ENCODE measurements at places on chromosomes 2 and 18. TPM values are rescaled to one million over a fixed set of nuclear protein-coding genes. Genes with fewer than 3 reads are reported as not detected.

DNA sequence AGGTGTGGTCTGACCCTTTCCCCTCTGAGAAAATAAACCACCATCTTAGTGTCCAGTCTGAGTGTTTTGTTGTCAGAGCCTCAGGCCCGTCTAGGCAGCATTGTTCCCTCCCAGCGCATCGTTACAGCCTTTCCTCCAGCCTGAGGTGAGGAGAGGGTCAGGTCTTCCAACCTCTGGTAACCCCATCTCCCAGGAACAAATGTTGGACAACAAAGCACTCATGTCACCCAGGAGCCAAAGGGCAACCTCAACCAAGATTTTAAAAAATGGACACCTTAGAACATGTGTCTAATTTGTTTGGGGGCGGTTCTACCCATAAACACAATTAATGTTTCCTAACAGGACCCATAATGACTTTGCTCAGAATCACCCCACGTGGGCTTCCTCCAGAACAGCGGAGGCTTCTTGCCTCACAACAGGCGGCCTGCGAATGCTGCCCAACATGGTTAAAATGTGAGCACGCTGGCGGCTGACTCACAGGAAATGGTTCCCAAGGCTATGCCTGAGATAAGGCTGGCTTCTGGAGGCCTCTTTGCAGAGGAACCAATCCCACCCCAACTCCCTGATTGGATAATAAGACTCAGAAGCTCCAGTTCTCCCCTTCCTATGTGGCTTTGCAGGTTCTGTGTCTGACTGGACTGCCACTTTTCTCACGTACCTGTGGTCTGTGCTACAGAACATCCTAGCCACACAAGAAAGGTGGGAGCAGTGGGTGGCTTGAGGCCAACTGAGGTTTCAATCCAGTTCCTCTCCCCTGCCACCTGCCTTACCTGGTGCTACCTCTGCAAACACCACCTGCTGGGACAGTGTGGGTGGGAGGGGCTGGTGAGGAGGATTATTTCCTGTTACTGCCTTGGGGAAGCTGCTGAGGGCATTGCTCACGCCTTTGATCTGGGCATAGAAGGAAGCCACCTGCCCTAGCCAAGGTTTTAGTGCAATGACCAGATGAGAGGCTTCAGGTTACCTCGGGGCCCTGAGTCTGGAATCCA is 108.8 kb downstream of the B3GNT2 start:
- H3K4me1 ChIP-seq: peaks cover 44% of the 10 kb centered on the region
- H3K36me3 ChIP-seq: no peaks in the 10 kb centered on the region
- H3K27me3 ChIP-seq: no peaks in the 10 kb centered on the region
- no peak overlapping the region for H3K4me3 ChIP-seq

DNA sequence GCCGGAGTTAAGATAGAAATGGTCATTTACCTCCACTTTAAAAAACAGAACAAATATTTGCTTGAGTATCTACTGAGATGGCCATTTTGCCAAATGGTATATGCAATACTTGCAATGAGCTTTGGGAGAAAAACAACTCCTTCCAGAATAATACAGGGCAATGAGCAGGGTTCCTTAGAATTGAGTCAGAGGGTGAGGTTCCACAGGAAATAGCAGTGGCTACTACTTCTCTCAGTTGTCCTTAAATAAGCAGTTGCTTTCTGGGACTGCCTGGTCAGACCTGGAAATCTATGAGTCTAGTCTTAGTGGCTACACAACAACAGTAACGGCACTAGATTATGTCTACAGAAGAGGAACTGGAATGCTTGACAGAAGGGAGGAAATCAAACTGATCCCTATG is 80.9 kb upstream of the CCDC85A start:
- H3K27ac ChIP-seq: no peak overlapping the region
- H3K36me3 ChIP-seq: no peaks in the 10 kb centered on the region
- H3K4me1 ChIP-seq: no peaks in the 10 kb centered on the region
- no peak overlapping the region for H3K4me3 ChIP-seq

DNA sequence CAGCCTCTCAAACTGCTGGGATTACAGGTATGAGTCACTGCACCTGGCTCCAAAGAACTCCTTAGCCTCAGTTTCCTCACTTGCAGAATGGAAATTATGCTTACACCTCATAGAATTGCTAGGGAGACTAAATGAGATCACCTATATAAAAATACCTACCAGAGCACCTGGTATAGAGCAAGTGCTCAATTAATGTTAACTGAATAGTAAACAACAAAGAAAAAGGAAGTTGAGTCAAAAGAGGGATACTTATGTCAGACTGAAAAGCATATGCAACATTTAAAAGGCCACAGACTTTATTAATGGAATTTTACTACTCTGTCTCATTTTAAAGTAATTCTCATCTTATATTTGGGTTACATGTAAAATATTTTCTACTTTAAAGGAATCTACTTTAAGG is 138.3 kb upstream of the SMAD7 start:
- H3K27ac ChIP-seq: no peak overlapping the region
- no peaks in the 10 kb centered on the region for H3K4me1 ChIP-seq

GRCh38 chr2:121245913-121246312 is 39.1 kb downstream of the TFCP2L1 start:
- no peak overlapping the region for H3K27ac ChIP-seq
- H3K36me3 ChIP-seq: no peaks in the 10 kb centered on the region
- peak; percentile 29 for DNase-seq
- H3K4me1 ChIP-seq: no peaks in the 10 kb centered on the region
- no peak overlapping the region for H3K4me3 ChIP-seq

DNA sequence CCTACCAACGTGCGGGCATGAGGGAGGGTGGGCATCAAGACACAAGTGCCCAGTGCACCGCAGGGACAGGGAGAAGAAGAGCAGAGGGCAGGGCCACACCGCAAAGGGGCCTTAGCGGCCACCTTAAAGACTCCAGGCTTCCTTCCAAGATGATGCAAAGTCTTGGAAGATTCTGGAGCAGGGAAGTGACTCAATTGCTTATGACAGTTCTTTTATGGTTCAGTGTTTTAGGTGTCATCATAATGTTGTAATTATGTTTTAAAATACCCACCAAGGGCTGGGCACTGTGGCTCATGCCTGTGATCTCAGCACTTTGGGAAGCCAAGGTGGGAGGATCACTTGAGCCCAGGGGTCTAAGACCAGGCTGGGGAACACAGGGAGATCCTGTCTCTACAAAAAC is 44.5 kb upstream of the SEMA4C start:
- no peak for DNase-seq
- peaks cover 32% of the 10 kb centered on the region for H3K4me1 ChIP-seq
- H3K4me3 ChIP-seq: no peak overlapping the region
- H3K27me3 ChIP-seq: no peaks in the 10 kb centered on the region
- H3K27ac ChIP-seq: no peak overlapping the region

DNA sequence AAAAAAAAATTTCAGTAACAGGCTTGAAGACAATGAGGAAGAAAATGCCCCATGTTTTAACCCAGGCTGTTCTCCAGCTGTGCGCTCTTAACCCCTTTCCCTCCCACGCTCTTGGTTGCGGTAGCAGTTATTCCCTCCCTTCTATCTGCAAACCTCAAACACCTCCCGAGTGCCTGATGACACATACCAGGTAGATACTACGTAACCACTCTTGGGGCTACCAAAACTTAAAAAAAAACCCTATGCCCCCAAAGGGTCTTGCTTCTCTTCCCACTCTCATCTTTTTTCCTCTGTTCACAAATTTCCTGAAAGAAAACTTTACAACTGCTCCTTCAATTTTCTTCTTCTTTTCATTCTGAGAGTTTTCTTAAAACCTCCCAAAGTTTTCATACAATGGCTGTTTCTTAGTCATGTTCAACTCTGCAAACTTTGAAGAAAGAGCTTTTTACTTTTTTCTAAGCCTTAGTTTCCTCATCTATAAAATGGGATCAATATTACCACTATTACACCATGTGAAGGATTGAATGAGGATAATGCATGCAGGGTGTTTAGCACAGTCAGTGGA is 4.9 kb upstream of the DRC1 start:
- peaks cover 8% of the 10 kb centered on the region for H3K36me3 ChIP-seq
- peaks cover 4% of the 10 kb centered on the region for H3K27me3 ChIP-seq
- H3K27ac ChIP-seq: no peak overlapping the region
- peaks cover 3% of the 10 kb centered on the region for H3K4me1 ChIP-seq
- DNase-seq: no peak
- no peak overlapping the region for H3K4me3 ChIP-seq

DNA sequence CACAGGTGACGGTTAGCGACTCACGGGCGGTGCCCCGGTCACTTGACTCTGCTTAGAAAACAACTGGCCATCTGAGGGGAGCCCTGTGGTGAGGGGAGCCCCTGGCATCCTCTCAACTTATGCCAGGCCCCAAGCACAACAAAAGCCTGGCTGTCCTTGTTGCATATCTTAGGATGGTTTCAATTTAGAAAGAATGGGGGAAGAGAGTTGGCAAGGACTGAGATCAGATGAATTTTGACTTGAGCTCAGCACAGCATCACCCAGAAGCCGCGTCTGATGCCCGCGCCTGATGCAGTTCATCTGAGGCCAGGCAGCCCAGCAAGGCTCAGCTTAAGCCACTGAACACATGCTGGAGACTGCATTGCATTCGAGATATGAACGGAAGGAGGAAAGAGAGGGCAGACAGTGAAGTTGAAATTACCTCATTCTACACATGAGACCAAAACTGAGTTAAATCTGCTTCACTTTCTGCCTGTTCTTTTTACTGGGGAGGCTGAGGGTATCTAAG is 36.8 kb downstream of the MYT1L start:
- H3K4me1 ChIP-seq: no peaks in the 10 kb centered on the region
- DNase-seq: no peak
- H3K27ac ChIP-seq: no peak overlapping the region
- no peaks in the 10 kb centered on the region for H3K36me3 ChIP-seq
- peaks cover 10% of the 10 kb centered on the region for H3K27me3 ChIP-seq

DNA sequence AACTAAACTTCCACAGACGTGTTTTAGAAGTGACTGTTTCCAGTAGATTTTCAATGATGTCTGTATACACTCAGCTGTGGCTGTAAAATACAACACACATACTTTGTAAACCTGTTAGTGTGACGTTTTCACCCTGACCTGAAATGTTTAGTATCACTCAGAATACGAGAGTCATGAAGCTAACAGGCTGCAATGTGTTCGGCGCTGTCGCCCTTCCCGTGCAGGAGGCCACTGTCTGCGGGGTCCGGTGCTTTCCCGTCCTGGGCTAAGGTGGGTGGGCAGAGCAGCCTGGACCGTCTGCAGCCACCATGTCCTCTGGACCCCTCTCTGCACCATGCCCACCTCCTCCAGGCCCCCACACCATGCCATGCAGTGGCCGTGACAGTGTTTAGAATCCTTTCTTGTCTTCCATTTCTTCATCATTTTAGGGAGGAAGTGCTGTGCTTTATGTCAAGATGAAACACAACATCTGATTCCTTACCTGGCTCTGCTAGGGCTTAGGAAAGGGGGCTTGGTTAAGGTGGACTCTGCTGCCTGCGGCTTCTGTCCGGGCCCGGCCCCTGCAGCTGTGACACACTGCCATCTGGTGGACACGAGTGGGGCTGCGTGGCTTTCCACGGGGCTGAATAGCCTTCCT is 53.8 kb upstream of the RBM44 start:
- no peak overlapping the region for H3K4me3 ChIP-seq
- peaks cover 31% of the 10 kb centered on the region for H3K36me3 ChIP-seq
- H3K27ac ChIP-seq: no peak overlapping the region
- peaks cover 37% of the 10 kb centered on the region for H3K4me1 ChIP-seq

DNA sequence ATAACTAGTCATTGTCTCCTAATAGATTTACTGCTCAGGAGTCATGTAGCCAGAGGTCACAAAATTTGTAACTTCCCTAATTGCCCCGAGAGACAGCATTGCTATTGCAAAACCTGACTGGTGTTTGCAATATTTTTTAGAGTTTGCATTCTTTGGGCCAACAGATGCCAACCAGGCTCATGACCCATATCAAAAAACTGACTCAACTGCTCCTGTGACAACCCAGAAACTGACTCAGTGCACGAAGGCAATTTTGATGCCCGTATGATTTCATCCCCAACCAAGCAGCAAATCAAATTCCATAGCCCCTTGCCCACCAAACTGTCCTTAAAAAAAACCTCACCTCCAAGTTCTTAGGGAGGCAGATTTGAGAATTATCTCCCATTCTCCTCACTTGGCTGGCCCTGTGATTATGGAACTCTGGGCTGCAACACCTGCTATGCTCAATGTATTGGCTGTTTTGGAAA is 951.3 kb downstream of the TSN start:
- H3K27ac ChIP-seq: no peak overlapping the region
- H3K4me1 ChIP-seq: no peaks in the 10 kb centered on the region
- no peaks in the 10 kb centered on the region for H3K27me3 ChIP-seq
- H3K4me3 ChIP-seq: no peak overlapping the region

GRCh38 chr2:216555274-216555673 is 56.6 kb downstream of the RPL37A start:
- peaks cover 11% of the 10 kb centered on the region for H3K4me1 ChIP-seq
- H3K36me3 ChIP-seq: no peaks in the 10 kb centered on the region
- H3K4me3 ChIP-seq: no peak overlapping the region
- peak; percentile 81 for DNase-seq

DNA sequence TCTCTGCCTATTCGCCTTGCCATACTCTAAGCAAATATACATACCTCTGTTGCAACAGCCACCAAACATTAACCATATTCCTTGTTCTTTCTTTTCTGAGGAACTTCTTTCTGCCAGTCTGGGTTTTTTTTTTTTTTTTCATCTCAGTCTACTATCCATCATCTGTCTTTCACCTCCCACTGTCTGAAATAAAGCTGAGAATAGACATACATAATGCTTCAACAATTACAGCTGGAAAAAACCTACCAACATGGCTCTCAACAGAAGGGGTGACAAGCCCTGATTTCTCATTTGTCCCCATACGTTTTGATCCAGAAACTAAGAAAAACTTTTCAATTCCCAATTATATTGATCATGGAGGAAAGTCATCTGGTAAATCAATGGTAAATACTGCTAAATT is 728.8 kb upstream of the POU3F3 start:
- no peaks in the 10 kb centered on the region for H3K4me1 ChIP-seq
- no peak for DNase-seq
- H3K4me3 ChIP-seq: no peak overlapping the region
- no peaks in the 10 kb centered on the region for H3K36me3 ChIP-seq
- H3K27ac ChIP-seq: no peak overlapping the region

GRCh38 chr18:63160172-63160995 is 159.2 kb downstream of the BCL2 start:
- no peaks in the 10 kb centered on the region for H3K27me3 ChIP-seq
- H3K4me1 ChIP-seq: peaks cover 26% of the 10 kb centered on the region
- H3K4me3 ChIP-seq: no peak overlapping the region
- H3K36me3 ChIP-seq: no peaks in the 10 kb centered on the region
- H3K27ac ChIP-seq: peak overlapping the region; percentile 12

DNA sequence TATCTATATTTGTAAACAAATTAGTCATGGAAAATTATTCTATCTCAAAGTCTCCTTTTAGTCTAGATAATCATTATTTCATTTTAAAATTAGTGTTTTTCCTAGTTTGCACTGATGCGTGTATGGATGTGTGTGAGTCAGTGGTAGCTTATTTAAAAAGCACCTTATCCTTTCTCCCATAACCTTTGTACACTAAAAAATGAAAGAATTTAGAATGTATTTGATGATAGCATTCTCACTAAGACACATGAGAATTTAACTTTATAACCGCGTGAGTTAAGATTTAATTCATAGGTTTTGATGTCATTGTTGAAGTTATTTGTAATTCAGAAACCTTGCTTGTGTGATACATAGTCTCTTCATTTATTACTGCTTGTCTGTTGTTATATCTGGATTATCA is 81.7 kb downstream of the ACSL3 start:
- peaks cover 17% of the 10 kb centered on the region for H3K36me3 ChIP-seq
- no peak for DNase-seq
- H3K4me3 ChIP-seq: no peak overlapping the region
- H3K4me1 ChIP-seq: no peaks in the 10 kb centered on the region
- no peaks in the 10 kb centered on the region for H3K27me3 ChIP-seq
- H3K27ac ChIP-seq: no peak overlapping the region

GRCh38 chr2:215677481-215677880 is 241.6 kb upstream of the FN1 start:
- H3K27ac ChIP-seq: no peak overlapping the region
- DNase-seq: no peak

OTX1 gene
- total RNA-seq: not detected

DCC gene
- 7.1 TPM for total RNA-seq

UGT1A3 gene
- total RNA-seq: not detected

CAPG gene
- 419 TPM for total RNA-seq

SIX2 gene
- total RNA-seq: not detected

MROH2A gene
- total RNA-seq: not detected

REEP1 gene
- 7.8 TPM for total RNA-seq

Data from upper lobe of right lung (tissue), 1 donor.